GM04504 (cell line): ENCODE measurements at places on chromosomes 1 and 21.

GRCh38 chr1:196355206-196355786 lies 252.9 kb downstream of the KCNT2 start:
- no peak for DNase-seq

DNA sequence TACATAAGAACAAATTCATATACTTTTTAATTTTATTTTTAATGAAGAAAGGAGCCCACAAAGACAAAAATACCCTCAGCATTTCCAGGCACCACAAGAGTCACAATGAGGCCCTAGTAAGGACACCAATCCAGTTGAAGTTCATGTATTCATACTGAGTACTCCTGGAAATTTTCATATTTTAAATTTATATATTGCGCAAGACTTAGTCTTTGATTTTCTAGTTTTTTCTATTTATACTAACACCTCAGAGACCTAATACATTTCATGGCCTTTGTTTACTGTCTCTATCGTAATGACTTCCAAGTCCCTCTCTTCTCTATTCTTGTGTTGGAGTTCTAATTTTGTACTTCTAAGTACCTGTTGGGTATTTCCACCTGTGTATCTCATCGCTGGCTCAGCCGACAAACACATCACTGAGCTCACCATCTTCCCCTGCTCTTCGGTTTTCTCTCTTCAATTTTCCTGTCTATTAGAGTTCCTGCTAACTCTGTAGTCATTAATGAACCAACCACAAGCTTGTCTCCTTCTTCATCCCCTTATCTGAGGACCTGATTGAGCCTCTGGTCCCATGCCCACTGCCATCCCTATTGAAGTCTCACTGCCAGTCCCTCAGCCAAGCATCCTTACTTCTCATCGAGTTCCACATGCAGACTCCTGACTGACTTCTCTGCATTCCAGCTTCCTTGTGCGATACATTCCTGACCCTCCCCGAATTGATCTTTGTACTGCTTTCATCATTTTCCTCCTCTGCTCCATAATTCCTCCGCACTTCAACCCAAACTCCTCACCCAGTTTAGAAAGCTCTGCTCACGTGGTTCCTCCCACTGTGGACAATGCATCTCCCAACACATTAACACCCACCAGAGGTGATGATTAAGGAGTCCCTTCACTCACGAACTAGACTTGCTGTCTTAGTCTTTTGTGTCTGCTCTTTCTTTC lies 17.3 kb upstream of the IRF2BP2 start:
- DNase-seq, result no peak

- no peak for DNase-seq
These were observed 34.1 kb downstream of the PTPRF start for GRCh38 chr1:43564551-43565348.

DNA sequence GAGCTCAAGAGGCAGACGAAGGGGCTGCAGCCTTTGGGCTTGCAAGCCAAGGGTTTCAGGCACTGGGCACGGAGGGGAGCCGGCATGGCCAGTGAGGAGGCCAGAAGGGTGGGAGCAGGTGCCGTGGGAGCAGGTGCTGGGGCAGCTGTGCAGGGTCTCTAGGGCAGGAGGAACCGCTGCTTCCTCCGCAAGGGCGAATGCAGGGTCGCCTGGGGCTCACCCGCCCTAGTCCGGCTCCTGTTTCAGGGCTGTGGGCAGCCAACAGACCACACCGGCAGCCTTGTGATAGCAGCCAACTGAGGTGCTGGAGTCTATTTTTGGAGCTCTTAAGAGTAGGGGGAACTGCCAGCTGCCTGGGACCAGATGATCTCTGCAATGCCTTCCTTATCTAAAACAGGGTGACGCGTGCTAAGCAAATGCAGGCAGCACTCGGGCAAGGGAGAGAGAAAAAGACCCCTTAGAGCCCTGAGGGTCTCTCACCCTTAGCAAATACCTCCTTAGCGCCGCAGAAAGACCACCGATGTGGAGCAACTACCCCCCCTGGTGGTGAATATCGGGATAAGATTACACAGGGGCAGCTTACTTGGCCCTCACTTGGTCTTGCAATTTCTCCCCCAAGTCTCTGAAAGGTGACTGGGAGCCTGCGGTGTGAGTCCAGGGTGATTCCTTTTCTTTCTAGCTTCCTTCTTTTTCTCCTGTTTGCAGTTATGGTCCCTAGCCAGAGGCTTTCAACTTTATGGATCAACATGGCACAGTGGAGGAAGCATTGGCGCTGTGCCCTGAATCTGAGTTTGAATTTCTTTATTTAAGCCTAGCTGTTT lies 20.7 kb upstream of the MAPKAPK2 start:
- no peak for DNase-seq

DNA sequence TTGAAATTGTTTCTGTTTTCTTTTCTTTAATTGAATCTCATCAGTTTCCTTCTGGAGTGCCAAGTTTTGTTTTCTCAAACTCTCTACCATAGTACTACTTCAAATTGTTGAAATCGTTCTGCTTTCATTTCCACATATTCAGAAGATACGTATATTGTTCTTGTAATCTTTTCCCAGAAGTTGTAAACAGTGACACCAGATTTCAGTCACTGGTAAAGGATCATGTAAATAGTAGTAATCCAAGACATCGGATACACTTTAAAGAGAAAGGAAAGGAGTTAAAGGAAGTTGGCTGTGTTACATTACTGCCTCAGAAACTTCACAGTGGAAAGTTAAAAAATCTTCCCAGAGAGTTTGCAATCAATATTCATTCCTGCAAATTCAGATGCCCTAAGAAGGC lies 67.5 kb downstream of the RGL1 start:
- DNase-seq, result no peak

DNA sequence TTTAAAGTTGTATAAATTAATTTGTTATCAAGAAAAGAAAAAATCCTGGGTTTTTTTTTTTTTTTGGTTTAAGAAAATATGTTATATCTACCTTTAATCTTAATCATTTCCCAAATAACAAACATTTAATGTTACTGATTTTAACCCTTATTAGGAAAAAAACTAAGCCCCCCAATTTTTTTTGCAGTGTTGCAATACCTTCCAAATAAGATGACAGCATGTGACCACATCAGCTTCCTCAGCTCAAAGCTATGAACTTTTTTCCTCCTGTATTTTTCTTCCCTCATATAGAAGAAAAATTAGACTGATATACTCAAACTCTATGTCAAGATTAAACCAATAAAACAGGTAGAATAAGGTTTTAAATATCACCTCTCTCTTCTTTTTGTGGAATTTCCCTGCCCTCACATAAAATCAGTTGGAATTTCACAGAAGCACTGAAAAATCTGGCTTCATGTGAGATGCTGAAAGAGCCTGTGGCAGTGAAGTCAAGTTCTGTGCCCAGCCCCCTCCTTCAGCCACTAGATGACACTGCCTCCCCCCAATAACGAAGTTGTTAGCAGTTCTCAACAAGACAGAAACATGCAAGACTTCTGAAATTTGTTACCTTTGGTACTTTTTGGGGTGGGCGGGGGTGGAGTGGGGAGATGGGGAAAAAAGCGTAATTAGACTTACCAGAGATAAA lies 9.6 kb upstream of the SMYD2 start:
- no peak for DNase-seq

GRCh38 chr1:194268839-194269238 lies 1082.4 kb upstream of the B3GALT2 start:
- no peak for DNase-seq

GRCh38 chr1:34867415-34867814 lies 7.9 kb upstream of the SMIM12 start:
- DNase-seq, result no peak

GRCh38 chr1:244941121-244941520 lies 76.8 kb upstream of the HNRNPU start:
- DNase-seq, result no peak

GRCh38 chr1:217134857-217135568 lies 411.8 kb upstream of the ESRRG start:
- DNase-seq, result no peak

DNA sequence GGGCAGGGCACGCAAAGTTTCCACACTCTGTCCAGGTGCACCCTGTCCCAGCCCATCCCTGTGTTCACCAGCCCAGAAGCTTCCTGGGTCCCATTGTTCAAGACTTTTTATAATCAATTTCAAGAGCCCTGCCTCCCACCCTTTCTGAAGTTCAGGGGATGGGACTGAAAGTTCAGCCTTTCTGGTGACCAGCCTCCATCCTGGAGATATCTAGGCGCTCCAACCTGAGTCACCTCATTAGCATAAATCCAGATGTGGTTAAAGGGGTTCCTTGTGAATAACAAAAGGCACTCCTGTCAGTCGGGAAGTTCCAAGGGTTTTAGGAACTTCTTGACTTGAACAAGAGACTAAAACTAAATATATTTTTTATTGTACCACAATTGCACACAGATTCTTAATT lies 48.4 kb upstream of the RAP1A start:
- no peak for DNase-seq

DNA sequence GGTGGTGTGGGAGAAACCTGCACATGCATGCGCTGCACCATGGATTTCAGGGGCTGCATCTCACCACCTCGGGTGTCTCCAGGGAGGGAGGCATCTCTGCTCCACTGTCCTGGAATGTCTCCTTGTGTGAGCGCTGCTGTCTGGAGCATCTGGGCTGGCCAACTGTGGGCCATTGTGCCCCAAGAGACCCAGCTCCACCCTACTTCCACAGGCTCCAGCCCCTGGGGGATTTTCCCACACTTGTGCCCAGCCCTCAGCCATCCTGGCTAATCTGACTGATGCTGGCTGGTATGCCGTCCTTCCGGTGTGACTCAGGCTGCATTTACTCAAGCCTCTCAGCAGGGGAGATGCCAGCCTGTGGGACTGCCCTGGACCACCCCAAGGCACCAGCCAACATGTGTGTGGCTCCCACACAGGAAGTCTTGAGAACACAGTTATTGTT lies 62.0 kb downstream of the TRIM11 start:
- no peak for DNase-seq

DNA sequence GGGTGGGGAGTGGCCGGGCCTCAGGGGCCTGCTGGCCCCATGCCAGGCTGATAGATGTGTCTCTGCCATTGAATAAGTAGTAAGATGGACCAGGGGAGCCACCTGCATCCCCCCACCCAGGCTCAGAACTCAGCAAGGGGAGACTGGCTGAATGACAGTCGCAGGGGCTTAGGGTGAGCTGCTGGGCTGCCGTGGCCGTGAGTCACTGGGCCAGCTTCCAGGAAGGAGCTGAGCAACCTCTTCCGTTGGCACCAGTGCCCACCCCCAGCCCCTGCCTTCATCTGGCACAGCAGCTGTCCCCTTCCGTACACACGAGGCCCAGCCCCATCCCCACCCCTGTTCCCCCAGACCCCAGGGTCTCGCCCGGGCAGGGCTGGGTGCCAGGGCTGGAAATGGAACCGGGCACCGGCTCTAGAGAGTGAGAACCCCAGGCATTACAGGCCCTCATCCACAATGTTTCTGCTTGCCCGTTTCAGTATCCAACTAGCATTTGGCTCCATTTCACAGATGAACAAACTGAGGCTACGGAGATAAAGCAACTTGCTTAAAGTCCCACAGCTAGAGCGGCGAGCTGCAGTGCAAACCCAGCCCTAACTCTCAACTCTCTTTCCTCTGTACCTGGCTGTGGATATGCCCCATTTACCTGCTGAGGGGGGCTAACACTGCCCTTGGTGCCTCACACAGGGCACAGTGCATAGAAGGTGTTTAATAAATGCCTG lies 10.2 kb downstream of the WNT4 start:
- peak; percentile 48 for DNase-seq

DNA sequence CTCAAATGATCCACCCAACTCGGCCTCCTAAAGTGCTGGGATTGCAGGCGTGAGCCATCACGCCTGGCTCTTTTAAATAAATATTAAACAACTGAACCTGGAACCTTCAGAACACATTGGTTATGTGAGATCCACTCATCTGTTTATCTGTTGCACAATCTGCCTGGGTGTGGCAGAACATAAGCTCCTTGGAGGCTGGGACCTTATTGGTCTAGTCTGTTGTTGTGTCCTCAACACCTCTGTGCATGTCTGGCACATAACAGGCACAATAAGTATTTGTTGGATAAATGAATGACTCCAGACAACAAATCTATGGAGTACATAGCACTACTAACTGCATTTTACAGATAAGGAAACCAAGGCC lies 4.1 kb upstream of the NBL1 start:
- no peak for DNase-seq

DNA sequence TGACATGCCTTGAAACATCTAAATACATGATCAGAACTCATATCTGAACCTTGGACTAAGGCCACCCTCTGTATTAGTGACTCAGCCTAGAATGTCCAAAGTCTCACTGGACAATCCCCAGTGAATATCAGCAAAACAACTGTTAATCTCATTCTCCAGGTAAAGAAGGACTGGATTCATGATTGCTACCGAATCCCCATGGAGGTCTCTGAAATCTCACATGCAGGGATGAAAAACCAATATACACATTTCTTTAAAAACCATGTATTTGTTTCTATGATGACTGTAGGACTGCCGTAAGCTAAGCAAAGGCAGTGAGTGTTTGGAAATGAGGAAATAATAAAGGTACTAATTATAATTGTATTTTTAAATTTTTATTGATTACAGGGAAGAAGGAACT lies at the start of gene OR2L3:
TSS of gene OR2L3 (plus strand) at position 301 of the 400 bp plus-strand sequence. CDS start 13,846 bp downstream, outside the sequence.
- no peak for DNase-seq

- DNase-seq, result no peak
These were observed 144.4 kb upstream of the NRIP1 start for GRCh38 chr21:15209224-15209623.

- peak; percentile 42 for DNase-seq
These were observed 517 bp upstream of the H3-3A start for GRCh38 chr1:226061841-226062557.

GRCh38 chr21:15508554-15508953 lies 221.2 kb upstream of the USP25 start:
- DNase-seq, result no peak

DNA sequence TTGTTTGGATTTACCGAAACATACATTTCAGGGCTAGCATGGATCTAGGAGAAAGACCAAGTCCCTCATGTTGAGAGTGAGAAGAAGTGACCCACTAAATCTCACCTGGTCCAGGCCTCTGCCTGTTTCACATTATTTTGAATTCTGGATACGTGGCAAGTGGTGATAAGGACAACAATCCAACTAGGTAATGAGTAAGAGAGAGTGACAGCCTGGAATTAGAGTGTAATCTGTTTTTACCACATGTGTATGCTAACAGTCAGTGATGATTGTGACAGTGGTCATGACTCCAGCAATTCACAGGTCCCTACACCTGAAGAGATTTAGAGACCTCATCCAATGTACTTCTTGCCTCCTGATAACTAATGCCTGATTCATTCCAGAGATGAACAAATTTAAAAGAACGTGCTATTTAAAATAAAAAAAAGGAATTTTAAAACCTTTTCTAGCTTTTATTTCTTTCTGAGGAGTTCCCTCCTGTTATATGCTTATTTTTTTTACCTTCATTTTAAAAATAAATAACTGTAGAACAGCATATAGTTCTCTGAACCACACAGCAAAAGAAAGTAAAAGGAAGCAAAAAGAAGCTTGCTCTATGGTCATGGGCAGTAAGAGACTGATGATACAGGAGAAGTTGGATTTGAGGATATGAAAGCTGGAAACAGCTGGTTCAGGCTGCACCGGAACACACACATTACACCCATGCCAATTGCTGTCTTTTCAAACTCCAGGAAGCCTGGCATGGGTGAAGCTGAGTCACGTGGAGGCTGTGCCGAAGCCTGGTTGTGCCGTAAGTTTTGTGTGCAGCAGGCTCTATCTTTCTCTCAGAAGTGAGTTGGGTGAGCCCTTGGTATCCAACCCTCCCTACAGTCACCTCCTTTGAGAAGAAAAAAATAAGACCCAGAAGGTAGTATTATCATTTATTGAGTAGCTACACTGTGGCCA lies 14.7 kb downstream of the C1orf116 start:
- no peak for DNase-seq

- DNase-seq, result no peak
These were observed 25.1 kb upstream of the PLXNA2 start for GRCh38 chr1:208269338-208269666.

- no peak for DNase-seq
These were observed 8.5 kb upstream of the SLC35D1 start for GRCh38 chr1:67062412-67062811.
